NCI-H1092 treated with DMSO at 0.1 percent for 48 hours (cell line): ENCODE measurements at places on chromosomes 7 and 10.

- peak; percentile 1 for DNase-seq
These were observed 214.0 kb upstream of the PRSS1 start for GRCh38 chr7:142535123-142535779.

DNA sequence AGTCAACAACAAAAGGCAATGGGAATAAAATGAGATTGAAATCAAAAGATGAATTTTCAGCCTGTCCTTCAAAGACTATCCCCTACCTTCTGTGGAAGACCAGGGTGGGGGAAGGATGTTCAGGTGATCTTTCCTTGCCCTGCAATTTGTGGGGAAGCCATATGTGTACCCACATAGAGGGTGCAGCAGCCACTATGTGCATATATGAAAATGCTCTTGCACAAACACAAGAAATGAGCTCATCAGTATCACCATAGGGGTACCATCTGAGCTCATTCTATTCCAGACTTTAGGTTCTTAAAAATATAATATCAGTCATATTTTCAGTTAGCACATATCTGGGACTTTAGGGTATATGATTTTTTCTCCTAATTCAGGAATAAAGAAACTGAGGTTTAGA, 17.7 kb downstream of the GIMAP5 start:
- no peak for DNase-seq

DNA sequence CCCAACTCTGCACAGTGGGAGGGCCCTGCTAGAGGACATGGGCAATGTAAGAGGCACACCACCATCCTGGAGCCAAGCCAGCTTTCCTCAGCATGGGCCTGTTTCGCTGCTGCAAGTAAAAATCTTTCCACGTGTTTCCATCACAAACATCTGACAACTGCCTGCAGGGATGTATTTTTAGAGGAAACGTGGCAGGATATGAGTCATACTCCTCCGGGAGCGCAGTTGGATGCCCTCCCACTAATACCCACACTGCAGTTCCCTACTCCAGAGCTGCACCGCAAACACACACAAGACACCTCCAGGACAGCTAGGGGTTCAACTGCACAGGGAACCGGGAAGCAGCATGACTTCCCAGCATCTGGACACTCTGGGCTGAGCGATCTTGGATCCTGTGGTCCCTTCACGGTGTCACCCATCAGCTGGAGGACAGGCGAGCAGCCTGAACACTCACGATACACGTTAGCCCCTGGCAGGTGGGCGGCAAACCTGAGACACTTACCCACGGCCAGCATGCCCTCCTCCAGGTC, 26.1 kb downstream of the PLAC9 start:
- no peak for DNase-seq

DNA sequence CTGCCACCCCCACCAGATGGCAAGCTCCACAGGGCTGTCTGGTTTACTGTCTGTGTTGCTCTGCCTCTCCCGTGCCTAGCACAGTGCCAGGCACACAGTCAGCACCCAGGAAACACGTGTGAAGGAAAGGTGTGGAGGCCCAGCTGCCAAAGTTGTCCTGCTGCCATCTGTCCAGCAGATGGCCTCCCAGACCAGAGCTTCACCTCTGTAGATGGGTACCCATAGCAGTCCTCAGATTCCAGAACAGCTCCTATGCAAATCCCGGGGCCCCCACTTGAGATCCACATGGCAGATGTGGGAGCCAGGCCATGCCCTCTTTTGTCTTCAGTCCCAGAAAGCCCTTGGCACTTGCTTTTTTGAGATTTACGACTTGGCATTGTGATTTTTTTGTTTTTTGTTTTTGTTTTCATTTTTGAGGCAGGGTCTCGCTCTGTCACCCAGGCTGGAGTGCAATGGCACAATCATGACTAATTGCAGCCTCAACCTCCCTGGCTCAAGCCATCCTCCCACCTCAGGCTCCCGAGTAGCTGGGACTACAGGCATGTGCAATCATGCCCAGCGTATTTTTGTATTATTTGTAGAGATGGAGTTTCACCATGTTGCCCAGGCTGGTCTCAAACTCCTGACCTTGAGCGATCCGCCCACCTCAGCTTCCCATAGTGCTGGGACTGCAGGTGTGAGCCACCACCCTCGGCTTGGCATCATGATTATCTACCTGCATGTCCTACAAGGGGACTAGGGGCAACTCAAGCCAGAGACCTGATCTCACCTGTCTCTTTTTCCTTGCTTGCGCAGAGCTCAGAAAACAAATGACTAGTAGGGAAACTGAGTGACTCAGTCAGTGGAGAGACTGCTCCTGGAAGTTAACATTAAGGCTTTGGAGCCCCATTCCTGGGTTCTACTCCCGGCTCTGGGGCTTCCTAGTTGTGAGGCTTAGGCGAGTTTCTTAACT, 16.9 kb upstream of the PALD1 start:
- DNase-seq: peak; percentile 35

DNA sequence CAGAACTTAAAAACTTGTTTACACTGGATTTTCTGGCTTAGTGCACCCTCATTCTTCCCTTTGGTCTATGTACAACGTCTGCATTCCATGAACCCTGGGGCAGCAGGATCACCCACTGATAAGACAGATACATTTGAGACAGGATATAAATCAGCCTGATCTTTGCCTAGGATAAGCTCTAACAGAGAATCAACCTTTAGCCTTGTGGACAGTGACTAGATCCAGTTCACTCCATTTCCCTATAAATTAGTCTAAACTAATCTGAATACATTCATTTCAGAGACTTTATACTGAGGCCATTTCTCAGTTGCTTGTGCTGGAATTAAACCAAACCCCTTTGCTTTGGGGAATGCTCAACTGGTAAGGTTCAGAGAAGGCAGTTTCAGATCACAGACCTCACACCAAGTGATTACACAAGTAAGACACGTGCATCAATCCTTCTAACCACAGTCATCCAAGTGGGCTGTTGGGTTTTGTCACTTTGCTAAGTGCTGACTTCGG, 639.8 kb upstream of the FZD8 start:
- DNase-seq: no peak

DNA sequence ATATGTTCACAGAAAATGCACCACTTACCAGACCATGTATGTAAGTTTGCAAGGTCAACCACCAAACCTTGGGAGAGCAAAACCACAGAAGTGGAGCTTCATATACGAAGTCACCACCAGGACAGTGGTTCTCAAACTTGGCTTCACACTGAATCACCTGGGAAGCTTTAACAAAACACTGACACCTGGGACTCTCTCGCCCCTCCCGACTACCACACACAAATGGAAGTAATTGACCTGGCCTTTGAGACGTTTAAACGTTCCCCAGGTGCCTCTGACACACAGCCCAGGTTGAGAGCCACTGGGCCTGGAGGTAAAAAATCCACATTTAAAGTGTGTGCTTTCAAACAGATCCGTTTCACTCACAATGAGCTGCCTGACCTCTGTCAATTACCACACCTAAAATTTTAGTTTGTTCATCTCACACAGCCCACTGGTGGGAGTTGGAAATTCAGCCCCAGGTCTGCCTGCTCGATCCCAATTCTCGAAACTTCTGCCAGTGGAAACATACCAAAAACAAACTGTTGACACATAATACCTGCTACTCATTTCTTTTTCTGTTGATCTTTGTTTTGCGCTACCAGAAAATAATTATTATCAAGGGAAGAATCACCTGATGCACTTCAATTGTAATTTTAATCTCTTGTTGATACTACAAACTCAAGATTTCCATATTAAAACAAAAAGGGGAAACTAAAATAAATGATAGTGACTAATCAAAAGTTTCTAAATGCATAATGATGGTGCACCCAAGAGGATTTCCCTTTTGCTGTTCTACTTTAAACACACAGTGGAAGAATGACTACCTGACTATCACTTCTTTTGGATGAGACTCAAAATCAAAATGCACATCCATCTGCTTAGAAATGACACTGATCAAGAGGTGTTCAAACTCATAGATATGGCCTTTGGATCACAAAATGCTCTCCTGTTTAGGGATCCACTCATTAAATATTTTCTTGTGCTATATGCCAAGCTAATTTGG, 26.6 kb downstream of the CDNF start:
- no peak for DNase-seq

DNA sequence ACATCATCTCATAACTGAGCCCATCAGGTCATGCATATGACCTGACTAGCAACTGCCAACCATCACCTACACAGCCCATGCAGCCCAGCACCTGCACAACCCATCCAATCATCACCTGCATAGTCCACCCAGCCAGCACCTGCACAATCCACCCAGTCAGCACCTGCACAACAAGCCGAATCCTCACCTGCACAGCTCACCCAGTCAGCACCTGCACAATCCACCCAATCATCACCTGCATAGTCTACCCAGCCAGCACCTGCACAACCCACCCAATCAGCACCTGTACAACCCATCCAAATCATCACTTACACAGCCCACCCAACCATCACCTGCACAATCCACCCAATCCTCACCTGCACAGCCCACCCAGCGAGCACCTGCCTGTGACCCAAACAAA, 33.4 kb upstream of the WDFY4 start:
- DNase-seq: no peak

- no peak for DNase-seq
These were observed 37.9 kb downstream of the HBP1 start for GRCh38 chr7:107206706-107207105.

DNA sequence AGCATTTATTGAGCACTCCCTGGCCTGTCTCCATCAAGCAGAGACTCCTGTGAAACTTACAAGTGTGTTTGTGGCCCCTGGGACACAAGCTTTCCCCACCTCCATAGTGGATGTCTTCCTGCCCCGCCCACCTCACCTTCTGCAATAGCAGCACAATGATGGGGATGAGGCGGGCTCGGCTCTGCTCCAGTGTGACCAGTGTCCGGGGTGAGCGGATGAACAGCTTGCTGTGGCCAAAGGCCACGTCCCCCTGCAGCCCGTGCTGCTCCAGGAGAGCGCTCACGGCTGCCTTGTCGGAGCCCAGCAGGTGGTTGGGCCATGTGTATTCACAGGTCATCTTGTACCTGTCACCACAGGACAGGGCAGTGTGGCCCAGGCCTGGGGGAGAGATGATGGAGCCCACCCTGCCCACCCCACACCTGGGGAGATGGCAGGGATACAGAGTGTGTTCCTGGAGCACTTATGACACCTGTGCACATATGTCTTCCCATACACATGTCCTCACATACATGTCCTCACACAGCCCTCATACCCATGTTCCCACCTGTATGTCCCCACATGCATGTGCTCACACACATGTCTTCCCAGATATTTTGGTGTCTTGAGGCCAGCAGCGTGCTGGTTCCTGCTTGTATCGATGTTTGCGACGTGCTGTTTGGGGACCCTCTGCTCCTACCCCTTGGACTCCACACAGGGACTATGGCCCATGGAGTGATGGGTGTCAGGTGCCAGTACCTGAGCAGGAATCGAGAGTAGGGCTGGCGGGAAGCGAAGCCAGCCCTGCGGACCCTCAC, 12.7 kb downstream of the MYO1G start:
- DNase-seq: no peak

GRCh38 chr10:89944138-89944537, 242.7 kb downstream of the KIF20B start:
- DNase-seq: no peak

DNA sequence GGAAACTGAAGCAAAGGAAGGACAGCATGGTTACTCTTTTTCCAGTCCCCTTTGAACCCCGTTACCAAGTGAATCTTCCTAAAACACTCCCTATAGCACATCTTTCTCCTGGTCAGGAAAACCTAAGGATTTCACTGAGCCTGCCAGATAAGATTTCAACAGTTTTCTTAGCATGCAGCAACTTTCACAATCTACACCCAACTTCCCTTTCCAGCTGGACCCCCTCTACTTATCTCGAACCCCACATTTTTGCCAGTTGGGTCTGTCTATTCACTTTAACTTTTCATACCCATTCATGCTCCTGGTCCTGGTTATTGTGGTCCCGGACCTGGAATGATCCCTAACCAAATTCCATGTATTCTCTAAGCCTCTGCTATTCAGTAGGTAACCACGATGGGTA, 14.9 kb upstream of the CPVL start:
- DNase-seq: no peak

GRCh38 chr7:27883696-27884095, 143.7 kb downstream of the TAX1BP1 start:
- DNase-seq: no peak

- no peak for DNase-seq
These were observed 461.5 kb upstream of the GHITM start for GRCh38 chr10:83677795-83678194.

- no peak for DNase-seq
These were observed 50.0 kb upstream of the PPP1R3C start for GRCh38 chr10:91682912-91683311.

DNA sequence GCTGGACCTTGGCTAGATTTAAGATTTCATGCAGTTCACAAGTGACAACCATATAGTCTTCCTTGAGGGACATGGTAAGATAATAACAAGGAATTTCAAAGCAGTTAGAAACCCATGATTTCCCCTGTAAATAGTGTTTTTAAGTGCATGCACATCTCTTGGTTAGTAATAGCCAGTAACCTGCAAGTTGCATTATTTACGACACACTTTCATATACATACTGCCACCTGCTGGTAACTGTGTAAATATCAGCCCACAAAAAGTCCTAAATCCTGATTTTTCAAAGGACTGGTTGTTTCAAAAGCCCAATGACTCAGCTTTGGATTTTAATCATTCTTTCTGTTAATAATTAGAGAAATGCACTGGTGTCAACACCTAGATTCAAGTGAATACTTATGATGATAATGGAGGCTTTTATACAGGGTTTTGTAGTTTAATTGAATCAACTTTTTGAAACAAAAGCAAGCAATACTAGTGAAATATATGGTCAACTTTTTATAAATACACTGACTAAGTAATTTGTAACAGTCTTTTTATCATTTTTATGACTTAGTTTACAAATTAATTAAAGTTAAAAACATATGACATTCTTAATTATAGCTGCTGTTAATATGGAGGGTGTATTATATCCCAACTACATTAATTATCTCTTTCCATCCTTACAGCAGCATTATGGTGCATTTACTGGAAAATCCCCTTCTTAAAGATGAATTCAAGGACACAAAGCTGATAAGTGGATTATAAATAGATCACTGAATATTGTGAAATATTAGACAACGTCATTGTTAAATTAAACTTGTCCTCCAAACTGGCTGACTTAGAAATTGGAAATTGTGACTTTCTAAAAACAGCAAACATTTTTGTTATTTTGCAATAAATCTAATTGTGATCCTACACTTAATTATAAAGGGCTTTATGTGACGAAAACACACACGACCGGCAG, 367.7 kb upstream of the SEMA3D start:
- peak; percentile 73 for DNase-seq

GRCh38 chr7:158863611-158864506, 7.5 kb downstream of the DYNC2I1 start:
- no peak for DNase-seq

DNA sequence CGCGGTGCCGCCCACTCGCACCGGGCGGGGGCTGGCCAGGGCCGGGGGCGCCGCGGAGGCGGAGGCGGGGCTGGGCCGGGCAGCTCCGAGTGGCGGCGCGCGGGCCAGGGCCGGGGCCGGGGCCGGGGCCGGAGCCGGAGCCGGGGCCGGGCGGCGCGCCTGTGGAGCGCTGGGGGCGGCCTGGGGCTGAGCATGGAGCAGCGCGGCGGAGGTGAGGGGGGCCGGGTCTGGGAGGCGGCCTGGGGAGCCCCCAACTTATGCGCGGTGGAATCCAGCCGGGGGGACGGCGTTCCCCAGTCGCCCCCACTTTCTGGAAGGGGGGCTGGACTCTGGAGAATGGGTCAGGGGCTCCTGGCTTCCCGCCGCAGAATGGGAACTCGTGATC, at the start of gene LZTS2:
Gene LZTS2, plus strand, starts transcription at position 67 of the 385 bp plus-strand sequence. CDS start 2,731 bp downstream, outside the sequence.
- DNase-seq: no peak
